Hippocampal formation (tissue), 2 donors: ENCODE measurements at places on chromosomes 4 and X.

- DNase-seq: no peak
Measured at GRCh38 chrX:153061732-153062131, 5.5 kb downstream of the PNMA3 start.

DNA sequence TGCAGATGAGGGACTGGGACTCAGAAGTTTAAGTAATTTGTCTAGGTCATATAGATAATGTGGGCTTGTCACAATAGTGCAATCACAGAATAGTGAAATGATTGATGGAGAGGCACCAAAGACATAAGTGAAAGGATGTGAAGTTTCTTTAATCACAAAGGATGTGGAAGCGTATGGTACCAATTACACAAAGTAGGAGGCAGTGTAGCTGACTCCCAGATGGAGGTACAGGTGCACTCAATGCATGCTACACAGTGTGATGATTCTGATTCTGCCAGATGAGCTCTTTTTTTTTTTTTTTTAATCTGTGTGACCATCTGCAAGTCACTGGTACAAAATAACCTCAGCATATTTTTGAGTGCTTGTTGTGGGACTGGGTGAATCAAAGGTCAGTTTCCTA lies 411.3 kb downstream of the SPRY1 start:
- no peak for DNase-seq

GRCh38 chrX:100643956-100644860 lies at the start of gene SRPX2:
TSS of gene SRPX2 (plus strand) at chrX:100644199. CDS start at chrX:100646323, 2,124 bp downstream.
- DNase-seq: no peak

DNA sequence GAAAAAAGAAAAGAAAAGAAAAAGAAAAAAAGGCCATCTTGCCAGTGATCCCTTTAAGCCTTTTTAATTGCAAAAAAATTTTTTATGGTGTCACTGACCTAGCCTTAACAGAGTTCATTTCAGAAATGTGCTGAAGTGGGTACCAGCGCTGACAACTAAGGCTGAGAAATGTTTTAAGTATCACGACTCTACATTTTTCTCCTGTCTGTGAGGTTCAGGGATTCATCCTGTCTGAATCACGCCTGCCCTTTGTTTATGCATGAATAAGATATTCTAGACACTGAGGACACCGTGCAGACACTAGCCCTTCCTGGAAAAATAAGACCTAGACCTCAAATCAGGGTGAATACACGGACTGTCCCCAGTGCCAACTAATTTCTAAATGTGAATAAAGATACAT lies 154.4 kb upstream of the NOCT start:
- DNase-seq: no peak

GRCh38 chr4:128854433-128854832 lies 44.9 kb downstream of the JADE1 start:
- no peak for DNase-seq

DNA sequence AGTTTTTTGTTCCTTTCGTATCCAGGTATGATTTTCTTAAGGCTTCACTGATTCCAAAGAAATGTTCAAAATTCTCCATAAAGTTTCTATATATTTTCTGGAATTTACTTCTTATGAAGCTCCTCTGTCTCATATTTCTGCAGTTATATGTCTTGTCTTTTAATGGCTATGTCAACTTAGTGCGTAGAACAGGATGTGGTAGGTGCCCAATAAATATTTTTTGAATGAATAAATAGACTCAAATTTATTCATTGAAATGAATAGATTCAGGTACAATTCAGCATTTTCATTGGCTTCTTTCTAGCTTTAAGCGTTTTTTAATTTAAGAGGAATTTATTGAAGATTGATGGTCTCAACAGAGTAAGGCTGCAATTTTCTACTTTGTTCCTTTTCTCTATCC lies 231.9 kb upstream of the BOD1L1 start:
- DNase-seq: no peak
